ENCODE measurements at places on chromosomes 2 and 18.

DNA sequence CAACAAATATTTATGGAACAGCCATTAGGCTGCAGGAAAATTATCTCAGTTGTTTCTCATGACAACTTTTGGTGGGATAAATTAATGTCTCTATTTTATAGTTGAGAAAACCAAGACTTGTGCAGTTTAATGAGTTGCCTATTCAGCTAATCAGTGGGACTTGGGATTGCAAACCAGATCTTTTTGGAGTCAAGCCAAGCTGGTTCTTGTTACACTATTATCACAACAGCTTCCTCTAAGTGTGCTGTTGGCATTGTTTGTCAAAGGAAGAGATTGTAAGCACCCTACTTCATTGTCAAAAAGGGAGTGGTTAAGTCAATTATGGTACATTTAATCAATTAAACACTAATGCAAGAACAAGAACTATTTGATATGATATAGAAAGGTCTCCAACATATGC lies 119.2 kb downstream of the PAX3 start:
- no peak for DNase-seq

GRCh38 chr2:212854771-212855170 lies 296.6 kb downstream of the IKZF2 start:
- no peak for DNase-seq

DNA sequence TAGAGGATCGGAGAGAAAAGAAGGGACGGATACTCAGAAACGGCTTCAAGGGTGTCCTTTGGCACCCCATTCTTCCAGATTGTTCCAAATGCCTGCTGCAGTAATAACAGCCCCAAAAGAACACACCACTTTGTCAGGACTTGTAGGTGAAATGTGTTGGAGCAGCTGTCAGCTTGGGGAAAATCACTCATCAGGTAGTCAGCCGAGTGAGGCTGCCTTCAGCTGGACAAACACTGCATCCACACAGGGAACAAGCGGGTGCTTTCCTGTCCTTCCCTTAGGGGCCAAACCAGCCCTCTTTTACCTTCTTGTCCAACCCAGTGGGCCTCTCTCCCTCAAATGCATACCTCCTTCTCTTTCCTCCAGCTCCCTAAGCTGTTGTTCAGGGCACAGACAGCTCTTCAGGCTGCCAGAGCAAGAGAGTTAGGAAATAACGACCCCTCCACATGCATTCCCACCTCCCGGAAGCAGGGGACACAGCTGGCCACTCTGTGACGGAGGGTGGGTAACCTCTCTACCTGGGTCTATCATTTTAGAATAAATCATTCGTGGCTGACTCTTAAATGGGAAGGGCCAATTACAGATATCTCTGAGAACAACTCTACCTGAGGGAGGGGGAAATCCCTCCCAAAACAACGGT lies 48.1 kb downstream of the BCL11A start:
- DNase-seq = no peak

DNA sequence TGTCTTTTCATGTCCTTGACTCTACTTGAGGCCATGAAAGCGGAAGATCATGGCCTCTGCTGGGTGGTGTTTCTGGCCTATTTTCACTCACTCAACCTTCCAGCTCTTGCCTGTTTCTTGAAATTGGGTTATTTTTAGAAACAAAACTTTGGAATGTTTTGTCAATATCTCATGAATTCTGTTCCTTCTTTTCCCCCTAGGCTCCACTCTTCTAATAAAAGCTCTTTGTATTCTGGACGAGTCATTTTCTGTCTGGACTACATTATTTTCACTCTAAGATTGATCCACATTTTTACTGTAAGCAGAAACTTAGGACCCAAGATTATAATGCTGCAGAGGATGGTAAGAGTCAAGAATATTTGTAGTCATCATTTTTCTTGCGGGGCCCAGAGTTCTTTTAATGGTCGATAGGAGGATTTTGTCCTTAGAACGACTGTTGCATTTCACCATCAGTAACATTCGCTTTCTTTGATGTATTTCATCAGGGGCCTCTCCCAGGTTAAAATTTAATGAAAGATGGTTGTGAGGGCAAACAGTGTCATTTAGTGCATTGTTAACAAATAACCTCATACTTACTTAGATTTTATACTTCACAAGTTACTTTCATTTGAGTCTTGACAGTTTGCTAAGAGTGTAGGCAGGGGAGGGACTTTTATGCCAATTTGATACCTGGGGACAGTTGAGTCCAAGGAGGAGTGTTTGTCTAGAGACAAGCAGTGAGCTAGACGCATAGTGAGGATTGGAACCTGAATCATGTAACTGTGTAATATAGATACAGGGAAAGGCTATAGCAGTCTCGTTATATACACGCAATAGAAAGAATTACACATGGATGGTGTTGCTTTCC lies 64.6 kb downstream of the TRPM8 start:
- DNase-seq = no peak

GRCh38 chr18:31576670-31577069 lies 15.0 kb upstream of the TTR start:
- DNase-seq = peak; percentile 92

DNA sequence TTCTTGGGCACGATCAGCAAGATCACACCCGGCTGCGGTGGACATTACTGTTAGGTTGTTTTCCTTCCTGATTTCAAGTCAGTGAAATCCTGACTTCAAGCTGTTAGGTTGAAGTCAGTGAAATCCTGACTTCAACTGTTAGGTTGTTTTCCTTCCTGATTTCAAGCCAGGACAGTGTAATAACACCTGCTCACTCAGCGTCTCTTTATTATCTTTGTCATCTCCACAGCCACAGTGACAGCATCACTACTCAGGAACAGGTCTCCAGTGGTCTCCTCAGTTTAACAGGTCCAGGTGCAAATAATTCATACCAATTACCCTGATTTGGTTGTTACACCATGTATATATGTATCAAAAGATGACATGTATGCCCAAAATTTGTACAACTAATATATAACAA lies 208.1 kb upstream of the REG3G start:
- DNase-seq = no peak

DNA sequence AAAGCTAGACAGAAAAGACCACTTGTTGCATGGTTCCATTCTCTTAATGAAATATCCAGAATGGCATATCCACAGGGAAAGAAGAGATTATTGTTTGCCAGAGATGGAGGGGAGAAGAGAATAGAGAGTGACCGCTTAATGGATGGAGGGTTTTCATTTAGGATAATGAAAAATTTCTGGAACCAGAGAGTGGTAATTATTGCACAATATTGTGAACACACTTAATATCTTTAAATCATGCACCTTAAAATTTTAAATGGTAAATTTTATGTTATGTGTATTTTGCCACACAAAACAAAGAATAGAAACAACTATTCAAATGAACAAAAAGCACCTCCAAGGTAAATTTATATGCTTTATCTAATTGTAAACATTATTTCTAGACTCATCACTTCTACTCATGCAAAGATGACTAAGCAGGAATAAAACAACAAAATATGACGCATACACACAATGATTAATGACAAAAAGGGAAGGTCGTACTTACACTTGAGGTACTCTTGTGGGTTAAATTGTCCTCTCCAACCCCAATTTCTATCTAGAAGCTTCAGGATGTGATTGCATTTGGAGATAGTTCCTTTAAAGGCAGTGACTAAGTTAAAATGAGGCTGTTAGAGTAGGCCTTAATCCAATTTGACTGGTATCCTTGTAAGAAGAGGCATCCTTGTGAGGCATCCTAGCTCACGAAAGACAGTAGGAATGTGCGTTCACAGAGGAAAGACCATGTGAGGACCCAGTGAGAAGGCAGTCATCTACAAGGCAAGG lies 18.7 kb upstream of the DHRS9 start:
- no peak for DNase-seq

DNA sequence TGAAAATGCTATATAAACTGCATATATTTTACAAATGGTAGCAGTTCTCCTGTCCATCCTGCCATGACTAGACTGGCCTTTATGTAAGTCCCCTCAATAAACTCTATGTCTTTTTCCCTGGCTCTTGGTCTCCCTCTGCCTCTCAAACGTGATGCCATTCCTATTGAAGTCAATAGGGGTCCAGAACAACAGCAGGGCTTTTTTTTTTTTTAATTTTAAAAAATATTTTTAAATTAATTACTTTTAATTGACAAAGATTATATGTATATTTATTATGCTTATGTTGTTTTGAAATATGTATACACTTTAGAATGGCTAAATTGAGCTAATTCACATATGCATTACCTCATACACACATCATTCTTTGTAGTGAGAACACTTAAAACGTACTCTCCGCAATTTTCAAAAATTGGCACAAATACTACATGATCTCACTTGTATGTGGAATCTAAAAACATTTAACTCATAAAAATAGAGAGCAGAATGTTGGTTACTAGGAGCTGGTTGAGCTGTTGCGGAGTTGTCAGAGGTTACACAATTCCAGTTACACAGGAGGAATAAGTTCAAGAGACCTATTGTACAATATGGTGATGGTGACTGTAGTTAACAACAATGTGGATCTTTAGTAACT lies 123.1 kb downstream of the LRRTM4 start:
- no peak for DNase-seq

- DNase-seq = no peak
Measured at GRCh38 chr2:171882089-171882769, 11.8 kb downstream of the SLC25A12 start.

GRCh38 chr2:225891771-225892170 lies 492.3 kb downstream of the NYAP2 start:
- DNase-seq = no peak

DNA sequence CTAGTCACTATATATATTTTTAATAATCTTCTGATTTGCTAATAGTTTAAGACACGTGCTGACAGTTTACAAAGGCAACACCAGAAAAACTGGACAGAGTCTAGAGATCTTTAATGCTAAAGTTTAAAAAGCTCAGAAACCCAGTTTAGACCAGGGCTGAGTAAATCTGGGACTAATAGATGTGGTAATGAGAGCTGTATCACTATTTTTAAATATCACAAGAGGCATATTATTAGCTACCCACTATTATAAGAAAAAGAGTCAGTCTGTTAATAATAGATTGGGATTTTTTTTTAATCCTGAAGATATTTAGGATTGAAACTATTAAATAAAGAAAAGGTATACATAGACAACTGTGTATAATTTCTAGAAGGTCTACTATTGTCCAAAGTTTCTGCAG lies 299.9 kb downstream of the ZEB2 start:
- no peak for DNase-seq

DNA sequence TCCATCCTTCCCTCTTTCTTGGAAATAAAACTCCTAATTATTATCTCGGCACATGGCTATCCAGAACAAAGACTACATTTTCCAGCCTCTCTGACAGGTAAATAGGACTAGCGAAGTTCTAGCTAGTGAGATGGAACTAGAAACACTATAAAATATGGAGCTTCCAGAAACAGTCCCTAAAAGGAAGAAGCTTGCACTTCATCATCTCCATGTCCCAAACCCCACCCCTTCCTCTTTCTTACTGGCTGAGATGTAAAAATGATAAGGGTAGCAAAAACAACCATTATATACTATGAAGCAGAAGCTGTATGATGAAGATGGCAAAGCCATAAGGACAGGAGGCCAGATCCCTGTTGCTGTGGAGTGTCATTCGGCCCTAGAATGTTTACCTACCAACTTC lies 11.7 kb upstream of the ACTR2 start:
- DNase-seq = no peak

GRCh38 chr18:11572201-11572600 lies 37.2 kb upstream of the SLC35G4 start:
- DNase-seq = no peak

DNA sequence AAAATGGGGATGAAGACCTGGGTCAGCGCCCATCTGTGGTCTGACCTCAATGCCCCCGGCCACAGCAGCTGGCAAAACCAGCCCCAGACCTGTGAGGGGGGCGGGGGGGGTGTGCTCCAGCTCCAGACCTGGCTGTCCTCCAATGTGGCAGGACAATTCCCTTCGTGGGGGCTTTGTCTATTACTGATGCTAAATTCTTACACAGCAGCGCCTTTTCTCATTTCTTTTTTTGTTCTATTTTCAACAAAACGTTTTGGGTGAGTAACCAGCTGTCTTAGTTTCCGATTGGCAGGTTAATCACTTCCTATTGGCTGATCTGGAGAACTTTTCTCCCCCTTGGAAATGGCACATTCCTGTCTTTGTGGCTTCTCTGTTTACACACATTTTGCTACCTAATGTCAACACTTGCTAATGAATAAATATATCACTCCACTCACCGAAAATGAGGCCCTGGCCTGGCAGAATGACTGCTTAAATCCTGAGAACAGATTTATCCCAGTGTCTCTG lies 4.4 kb downstream of the SMAD7 start:
- DNase-seq = no peak

DNA sequence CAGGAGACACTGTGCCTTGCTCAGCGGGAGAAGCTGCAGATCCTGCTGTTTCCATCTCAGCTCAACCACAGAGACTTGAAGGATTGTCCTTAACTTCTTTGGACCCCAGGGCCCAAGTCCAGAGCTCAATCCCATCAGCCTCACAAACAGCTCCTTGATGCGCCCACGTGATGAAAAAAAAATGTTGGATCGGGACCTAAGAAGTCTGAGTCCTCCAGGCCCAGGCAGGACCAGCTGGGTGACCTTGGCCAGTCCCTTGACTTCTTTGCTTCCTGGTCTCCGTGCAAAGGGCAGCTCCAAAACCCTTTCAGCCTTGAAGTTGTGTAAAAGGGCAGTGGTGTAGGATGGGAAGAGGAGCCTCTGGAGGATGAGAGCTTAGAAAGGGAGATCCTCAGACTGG lies 175.5 kb downstream of the ZFP36L2 start:
- DNase-seq = no peak

GRCh38 chr2:111118981-111119821 lies 1.5 kb upstream of the BCL2L11 start:
- DNase-seq = peak; percentile 30

DNA sequence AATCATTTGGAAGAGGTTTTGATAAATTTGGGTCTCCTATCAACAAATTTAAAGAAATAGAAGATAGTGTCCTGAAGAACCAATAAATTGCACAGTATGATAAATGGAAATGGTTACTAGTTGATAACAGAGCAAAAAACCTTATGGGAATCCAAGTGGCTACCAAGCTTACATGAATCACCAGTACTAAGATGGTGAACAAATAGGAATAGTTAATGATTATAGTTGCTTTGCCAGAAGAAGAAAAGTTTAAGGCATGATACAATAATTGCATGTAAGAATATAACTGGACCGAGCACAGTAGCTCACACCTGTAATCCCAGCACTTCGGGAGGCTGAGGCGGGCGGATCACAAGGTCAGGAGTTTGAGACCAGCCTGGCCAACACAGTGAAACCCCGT lies 19.6 kb upstream of the INO80D start:
- no peak for DNase-seq

- DNase-seq = no peak
Measured at GRCh38 chr2:69624611-69625010, 18.9 kb downstream of the AAK1 start.

DNA sequence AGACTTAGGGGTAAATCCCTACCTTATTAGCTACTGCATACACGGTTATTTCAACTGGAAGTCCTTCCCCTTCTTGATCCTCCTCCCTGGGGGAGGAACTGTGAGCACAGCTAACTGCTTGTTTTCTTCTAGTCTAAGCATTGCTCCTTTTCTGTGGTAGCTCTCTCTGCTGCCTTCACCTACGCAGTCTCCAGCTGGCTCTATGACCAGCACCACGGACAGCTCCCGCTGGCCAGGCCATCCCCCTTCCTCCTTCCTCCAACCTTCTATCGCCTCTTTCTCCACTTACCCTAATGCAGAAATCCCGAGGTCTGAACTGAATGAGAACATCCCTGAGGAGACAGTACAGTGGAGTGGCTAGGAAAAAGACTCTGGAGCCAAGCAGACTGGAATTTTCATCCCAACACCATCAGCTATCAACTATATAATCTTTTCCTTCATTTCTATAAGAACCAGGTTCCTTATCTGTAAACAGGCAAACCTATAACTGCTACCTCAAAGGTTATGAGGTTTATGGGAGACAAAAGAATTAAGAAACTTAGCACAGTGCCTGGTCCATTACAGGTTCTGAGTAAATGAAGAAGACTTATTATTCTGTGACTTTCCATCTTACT lies 4.7 kb upstream of the CFAP65 start:
- DNase-seq = peak; percentile 11

All from OCI-LY7 (cell line).